ENCODE measurements at places on chromosomes 16 and 17.
A peak's percentile ranks its signal among the peaks of the same experiment; 100 is the strongest.

DNA sequence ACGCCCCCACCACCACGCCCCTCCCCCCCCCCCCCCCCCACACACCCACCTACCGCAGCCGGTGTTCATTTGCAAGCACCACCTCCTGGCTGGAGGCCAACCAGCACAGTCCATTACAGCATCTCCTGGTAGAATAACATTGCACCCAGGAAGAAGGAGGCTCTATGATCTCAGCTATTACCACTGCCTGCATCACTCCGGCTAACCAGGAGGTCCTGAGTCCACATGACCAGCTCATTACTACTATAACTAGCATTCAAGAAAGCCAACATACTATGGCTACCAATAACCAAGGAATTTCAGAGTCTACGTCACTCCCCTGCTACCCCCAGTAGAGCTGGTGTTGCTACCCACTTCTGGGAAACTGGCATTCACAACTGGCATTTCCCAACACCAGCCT is 81.1 kb upstream of the ALOX12 start:
- no peak for DNase-seq

GRCh38 chr16:89570342-89570923 is 5.1 kb upstream of the CPNE7 start:
- DNase-seq: no peak

DNA sequence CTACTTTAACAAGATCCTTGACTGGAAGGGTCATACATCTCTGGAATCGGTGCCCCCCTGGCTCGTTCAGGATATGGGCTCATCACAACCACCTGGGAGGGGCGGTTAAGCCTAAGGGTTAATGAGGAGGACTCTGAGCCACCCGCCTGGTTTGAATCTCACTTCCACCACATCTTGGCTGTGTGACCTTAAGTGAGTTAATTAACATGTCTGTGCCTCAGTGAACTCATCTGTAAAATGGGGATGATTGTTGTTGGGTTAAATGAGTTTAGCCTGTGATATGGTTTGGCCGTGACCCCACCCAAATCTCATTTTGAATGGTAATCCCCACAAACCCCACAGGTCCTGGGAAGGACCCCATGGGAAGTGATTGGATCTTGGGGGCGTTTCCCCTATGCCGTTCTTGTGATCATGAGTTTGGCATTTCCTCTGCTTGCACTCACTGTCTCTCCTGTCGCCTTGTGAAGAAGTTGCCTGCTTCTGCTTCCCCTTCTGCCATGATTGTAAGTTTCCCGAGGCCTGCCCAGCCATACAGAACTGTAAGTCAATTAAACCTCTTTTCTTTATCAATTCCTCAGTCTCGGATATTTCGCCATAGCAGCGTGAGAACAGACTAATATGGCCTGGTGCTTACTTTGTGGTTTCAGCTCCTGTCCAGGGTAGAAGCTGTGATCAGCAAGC is 214.0 kb upstream of the CIBAR2 start:
- no peak for DNase-seq

DNA sequence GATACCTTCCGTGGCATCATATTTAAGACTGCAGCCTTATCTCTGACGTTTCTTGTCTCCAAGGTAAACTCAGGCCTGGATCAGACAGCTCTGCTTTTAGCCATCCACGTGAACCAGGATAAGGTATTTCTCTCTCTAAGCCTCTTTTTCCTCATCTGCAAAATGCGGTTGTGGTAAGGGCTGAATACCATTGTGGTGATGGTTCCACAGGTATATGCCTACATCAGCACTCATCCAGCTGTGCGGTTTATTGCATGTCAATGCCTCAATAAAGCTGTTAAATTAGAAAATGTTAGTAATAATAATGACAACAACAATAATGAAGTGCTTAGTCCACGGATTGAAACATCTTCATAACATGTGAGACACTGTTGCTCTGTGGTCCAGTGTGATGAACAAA is 104.4 kb downstream of the GRIN2A start:
- no peak for DNase-seq

DNA sequence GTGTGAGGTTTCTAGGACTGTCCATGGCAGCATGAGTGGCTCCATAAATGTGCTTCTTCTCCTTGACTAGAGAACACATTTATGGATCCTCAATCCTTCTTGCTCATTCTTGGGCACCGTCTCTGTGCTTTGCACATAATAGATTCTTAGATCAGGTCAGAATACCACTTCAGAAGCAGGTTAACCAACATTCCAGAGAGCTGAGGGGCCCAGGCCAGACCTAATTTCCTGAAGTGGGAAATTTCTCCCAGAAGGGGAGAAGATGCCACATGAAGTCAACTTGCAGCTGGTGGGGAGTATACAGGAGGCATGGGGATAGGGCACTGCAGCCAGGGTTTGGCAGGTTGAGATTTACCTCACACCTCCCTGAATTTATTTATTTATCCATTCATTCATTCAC is 24.4 kb upstream of the VAT1L start:
- DNase-seq: no peak

- DNase-seq: no peak
Observed at GRCh38 chr16:50498431-50499155, 49.6 kb upstream of the NKD1 start.

GRCh38 chr17:4785311-4786105 is 656 bp downstream of the VMO1 start:
- peak; percentile 55 for DNase-seq

DNA sequence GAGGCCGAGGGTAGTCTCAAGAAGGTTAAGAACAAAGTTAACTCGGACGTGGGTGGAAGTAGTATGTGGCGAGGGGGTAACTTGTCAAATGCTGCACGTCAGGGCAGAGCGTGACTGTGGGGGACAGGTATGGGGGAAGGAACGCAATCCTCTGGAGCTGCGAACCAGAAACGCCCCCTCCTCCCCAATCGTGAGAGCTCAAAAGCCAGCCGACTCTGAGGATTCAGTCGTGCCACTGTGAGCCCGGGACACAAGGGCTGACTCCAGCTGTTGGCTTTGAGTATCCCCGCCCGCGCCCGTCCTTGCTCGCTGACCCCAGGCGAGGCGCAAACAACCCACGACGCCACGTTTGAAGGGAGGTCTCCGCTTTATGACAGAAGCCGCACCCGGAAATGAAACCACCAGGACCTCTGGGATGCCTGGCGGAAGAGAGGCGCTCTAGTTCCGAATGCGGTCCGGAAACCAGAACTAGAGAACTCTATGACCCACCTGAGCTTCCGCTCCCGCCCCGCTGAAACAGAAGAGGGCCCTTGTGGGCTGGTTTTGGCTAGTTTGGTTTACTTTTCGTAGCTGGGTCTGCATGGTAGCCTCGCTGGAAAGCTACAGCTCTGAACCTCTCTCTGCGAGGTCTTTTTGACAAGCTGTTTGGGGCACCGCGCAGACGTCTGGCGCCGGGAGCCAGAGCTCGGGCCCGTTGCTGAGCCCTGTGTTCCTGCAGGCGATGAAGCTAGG is at the start of gene PEX12:
PEX12 (minus strand) TSS at position 375 of the 732 bp plus-strand sequence. CDS start 550 bp downstream, outside the sequence.
- DNase-seq: peak; percentile 94

DNA sequence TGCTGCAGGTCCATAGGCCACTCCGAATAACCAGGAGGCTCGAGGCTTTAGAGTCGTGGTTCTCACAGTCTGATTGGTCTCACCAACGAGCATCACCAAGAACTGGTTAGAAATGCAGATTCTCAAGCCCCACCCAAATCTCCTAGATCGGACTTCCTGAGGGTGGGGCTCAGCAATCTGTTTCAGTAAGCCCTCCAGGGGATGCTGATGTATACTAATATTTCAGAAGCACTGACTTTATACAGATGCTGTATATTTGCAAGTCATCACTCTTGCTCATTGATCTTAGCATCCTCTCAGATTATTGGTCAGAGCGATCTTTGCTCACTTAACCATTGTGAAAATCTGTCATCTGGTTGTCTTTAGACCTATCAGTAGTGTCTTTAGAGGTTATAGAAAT is 4.4 kb upstream of the VAC14 start:
- DNase-seq: no peak

Data from eye (tissue), 1 donor.